Thymus (tissue), 14 donors: ENCODE measurements at places on chromosomes 5 and 9. TPM values are rescaled to one million over a fixed set of nuclear protein-coding genes. Genes with fewer than 3 reads are reported as not detected.

- DNase-seq: no peak
Observed at GRCh38 chr5:1885868-1886845, 3.4 kb upstream of the IRX4 start.

- no peak for DNase-seq
Observed at GRCh38 chr5:39076757-39077728, 2.8 kb upstream of the RICTOR start.

GRCh38 chr9:22216730-22217172 lies 207.6 kb upstream of the CDKN2B start:
- no peak for DNase-seq

DNA sequence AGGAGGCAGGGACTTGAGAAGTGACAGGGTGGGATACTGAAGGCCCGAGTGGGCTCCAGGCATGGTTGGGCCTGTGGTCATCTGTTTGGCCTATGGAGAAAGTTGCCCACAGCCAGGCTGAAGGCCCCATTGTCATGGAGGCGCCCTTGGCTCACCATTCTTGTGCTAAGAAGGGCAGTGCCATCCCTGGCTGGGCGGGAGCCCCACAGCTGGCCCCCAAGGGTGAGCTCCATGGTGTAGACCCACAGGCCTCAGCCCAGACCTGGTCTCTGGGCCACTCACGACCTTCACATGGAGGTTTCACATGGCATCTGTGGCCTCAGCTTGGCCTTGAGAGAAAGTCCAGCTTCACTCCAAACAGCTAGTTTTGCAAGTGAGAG lies 34.3 kb upstream of the PRDM12 start:
- no peak for DNase-seq

DNA sequence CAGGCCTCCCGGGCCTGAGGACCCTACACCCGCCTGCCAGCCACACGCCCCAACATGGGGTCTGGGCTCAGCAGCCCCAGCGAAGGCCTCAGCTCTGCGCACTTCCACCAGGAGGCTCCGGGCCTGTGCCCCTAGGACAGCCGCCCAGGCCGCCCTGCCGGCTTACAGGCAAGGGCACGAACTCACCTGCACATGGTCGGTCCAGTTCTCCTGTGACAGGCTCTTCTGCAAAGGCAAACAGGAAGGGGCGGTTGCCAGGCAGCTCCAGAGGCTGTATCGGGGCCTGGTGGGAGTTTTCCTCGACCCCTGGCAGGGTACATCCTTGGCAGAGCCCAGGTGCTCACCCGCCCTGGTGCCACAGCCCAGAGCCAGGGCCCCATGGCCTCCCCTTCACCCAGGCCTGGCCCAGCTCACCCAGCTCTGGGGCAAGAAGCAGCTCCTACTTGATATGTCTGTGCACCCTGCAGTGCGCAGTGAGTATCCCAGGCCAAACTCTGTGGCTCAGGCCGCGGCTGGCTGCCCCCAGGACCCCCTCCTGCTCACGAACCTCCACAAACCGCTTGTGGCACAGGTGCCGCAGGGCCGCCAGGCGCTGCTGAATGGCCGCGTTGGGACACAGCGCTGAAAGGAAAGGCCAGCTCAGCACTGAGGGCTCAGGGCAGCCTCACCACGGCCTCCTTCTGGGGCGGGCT lies 52.2 kb upstream of the NRARP start:
- no peak for DNase-seq

GRCh38 chr5:169837686-169838085 lies 142.6 kb downstream of the INSYN2B start:
- no peak for DNase-seq

- no peak for DNase-seq
Observed at GRCh38 chr5:133503511-133503910, 108.8 kb downstream of the FSTL4 start.

DNA sequence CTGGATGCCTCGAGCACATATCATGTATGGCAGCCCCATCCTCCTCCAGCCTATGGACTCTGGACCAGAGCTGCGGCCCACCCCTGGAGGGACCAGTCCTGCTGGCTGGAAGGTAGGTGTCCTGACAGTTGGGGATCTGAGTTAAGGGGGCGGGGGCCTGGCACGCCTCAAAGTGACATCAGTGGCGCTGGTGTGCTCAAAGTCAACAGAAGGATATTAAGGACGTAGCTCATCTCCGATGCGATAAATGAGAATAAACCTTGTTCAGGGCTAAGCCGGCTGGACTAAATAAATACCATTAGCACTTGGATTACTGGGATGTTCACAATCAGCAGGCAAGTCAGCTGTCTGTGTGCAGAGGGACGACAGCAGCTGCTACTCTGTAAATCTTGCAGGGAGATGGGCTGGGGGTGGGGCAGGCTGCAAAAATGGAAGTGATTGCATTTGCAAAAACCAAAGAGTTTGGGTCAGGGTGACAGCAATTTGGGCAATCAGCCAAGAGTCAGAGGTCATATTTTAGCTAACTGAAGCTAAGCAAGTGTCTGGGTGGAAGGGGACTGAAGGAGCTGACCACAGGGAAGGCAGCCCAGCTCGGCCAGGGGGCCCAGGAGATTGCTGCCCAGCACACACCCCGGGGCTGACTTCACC lies 80.0 kb upstream of the LRRTM2 start:
- DNase-seq: no peak

- no peak for DNase-seq
Observed at GRCh38 chr5:154522284-154522683, 44.3 kb upstream of the HAND1 start.

DNA sequence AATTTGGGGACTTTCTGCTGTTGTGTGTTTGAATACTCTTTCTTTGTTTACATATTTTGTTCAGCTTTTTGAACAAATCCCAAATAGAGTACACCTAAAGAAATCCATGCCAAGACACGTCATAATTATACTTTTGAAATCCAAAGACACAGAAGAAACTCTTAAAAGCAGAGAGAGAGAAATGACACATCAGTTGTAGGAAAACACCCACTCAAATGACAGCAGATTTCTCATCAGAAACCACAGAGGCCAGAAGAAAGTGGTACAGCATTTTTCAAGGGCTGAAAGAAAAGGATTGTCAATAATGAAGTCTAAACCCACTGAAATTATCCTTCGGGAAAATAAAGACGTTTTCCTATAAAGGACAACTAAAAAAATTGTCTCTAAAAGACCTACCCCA lies 378.6 kb downstream of the GADD45G start:
- no peak for DNase-seq

DNA sequence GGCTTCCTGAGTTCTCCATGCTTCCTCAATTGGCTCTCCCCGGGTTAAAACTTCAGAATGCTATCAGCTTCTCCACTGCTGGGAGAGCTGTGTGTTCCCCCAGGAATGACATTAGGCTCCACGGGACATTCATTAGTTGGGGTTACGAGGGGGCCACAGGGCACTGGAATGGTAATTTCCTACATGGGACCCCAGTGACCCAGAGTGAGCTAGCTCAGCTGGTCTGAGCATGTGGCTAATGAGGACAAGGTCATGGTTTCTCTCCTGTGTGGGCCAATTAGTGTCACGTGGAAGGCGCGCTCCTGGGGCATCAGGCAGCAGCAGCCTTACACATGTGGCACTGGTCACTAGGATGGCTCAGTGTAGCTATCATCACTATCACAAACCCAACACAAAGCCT lies 21.0 kb downstream of the LSM11 start:
- DNase-seq: no peak

GRCh38 chr9:91495450-91495849 lies 71.8 kb upstream of the NFIL3 start:
- DNase-seq: no peak

GRCh38 chr5:153569036-153569435 lies 78.6 kb downstream of the GRIA1 start:
- DNase-seq: no peak

GRCh38 chr5:174425964-174426290 lies 298.5 kb upstream of the MSX2 start:
- DNase-seq: no peak

The RANBP6 gene
- total RNA-seq: 41.0 TPM

The EIF4E1B gene
- total RNA-seq: 0.05 TPM

The GABBR2 gene
- 0.14 TPM for total RNA-seq

The SERF1A gene
- 1.7 TPM for total RNA-seq

The IFNK gene
- total RNA-seq: not detected

The ZBTB43 gene
- total RNA-seq: 5.7 TPM
